ENCODE measurements at places on chromosomes 6 and 20. TPM values are rescaled to one million over a fixed set of nuclear protein-coding genes. Genes with fewer than 3 reads are reported as not detected.

GRCh38 chr6:63923139-63923739, 287.6 kb downstream of the PHF3 start:
- no peak for DNase-seq

IYD gene
- total RNA-seq: not detected

NCOA7 gene
- 82.4 TPM for total RNA-seq

- DNase-seq: no peak
Observed at GRCh38 chr20:35398660-35399144, 13.1 kb downstream of the UQCC1 start.

DNA sequence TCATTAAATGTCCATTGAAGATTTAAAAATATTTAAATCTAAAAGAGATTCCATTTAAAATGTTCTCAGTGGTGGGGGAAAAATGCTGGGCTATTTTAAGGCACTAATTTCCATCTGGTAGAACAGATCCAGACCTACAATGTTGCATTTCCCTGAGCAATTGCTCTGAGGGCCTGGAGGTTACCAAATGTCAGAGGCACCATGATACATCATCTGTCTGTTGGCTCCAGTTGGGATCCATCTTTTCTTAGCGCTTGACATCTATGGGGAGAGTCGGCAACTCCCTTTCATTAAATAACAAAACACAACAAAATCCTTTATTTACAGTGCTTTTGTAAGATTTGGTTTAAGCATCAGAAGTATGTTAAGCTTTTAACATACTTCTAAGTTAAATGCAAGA, 224.5 kb downstream of the FOXC1 start:
- DNase-seq: no peak

- DNase-seq: no peak
Observed at GRCh38 chr20:31990641-31991338, 19.4 kb upstream of the CCM2L start.

- DNase-seq: no peak
Observed at GRCh38 chr6:13452346-13453117, 34.9 kb downstream of the GFOD1 start.

GRCh38 chr6:21519642-21520041, 73.9 kb upstream of the SOX4 start:
- DNase-seq: no peak

SNAP91 gene
- total RNA-seq: not detected

MGME1 gene
- 18.7 TPM for total RNA-seq

GRCh38 chr20:36043892-36044515, 75.6 kb downstream of the CNBD2 start:
- DNase-seq: no peak

RTN4IP1 gene
- 4.3 TPM for total RNA-seq

GRCh38 chr20:45547206-45547770, at the start of gene EPPIN:
EPPIN (minus strand) TSS chr20:45547401; CDS start chr20:45547357, 44 bp downstream.
- DNase-seq: no peak

DNA sequence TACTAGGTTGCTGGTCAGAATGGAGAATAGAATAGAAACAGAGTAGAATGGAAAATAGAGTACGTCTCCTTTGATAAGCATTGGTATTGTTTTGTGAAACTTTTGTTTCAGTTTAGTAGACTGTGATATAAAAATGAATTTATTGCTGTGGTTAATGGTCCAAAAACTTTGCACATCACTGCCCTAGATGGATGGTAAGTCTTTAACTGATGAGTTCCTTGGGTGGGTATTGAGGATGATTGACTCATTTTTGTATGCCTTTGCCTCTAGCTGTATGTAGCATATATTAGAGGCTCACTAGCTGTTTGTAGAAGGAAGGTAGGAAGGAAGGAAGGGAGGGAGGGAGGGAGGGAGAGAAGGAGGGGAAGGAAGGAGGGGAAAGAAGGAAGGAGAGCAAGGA, 48.3 kb downstream of the ZDHHC14 start:
- no peak for DNase-seq

DNA sequence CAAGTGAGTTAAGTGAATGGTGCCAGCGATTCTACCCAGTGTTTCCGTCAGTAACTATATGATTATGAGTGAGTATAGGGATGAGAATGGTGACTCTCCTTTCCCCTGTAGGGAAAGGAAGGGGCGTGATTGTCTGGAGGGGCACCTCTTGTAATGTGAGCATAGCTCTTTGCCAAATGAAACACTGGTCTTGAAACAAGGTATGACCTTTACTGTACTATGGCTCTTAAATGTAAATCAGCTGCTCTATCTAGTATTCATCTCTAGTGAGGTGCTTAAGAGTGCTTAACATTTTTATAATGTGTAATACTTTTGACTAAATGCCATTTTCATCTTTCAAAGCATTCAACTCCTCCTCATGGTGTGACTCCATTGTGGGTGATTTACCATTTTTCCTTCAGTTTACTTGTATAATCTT, 11.0 kb downstream of the PANK2 start:
- DNase-seq: no peak

DNA sequence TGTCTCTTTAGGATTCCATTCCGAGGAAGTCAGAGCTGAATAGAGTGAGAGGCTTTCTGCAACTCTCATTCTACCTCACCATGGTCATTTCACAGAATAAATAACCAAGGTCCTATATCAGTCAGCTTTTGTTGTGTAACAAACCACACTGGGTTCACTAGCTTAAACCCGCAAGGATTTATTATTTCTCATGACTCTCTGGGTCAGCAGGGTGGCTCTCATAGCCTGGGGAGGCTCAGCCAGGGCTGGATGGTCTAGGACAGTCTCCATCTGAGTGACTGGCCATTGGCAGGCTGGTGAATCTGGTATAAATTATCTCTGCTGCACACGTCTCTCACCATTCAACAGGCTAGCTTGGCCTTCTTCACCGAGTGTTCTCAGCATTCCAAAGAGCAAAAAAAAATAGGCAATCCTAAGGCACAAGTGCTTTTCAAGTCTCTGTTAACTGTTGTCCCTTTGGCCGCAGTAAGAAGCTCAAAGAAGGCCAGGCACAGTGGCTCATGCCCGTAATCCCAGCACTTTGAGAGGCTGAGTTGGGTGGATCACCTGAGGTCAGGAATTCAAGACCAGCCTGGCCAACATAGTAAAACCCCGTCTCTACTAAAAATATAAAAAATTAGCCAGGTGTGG, 39.7 kb downstream of the ISM1 start:
- DNase-seq: no peak

GRCh38 chr6:14974792-14975470, 270.9 kb upstream of the JARID2 start:
- DNase-seq: no peak

HLA-DQB2 gene
- total RNA-seq: 1.3 TPM

DNA sequence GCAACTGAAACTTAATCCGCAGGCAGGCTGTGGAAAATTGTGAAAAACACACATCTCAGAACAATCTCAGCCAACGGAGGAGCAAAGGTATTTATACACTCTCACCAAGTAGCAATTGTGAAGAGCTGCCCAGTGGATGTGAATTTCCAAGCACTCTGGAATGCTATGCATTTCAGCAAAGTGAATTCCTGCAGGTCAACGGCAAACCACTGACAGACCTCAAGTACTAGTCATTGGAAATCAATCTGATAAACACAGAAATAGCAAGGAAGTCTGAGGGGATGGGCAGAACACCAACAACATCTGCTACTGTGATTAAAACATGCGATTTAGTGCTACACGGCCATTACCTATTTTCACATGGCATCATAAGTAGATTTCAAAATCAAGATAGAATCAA, 429.1 kb downstream of the HTR1B start:
- DNase-seq: no peak

HLA-DQA1 gene
- 15.0 TPM for total RNA-seq

- DNase-seq: no peak
Observed at GRCh38 chr6:104984831-104985230, 27.9 kb downstream of the LIN28B start.

DNA sequence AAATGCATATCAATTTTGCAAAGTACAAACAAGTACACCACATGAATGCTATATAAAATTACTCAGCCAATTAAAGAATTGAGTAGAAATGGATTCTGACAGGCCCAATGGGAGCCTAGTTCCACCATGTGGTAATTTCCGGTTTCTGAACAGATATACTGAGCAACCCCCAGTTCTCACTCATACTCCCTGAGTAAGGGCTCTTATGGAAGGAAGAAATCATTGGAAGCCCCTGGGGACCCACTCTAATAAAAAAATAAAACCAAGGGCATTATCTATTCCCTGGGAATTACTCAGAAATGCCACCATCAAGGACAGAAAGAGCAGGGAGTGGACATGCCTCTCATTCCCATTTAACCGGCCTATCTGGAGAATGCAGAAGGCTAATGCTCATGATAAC, 34.6 kb downstream of the STX7 start:
- no peak for DNase-seq

DNA sequence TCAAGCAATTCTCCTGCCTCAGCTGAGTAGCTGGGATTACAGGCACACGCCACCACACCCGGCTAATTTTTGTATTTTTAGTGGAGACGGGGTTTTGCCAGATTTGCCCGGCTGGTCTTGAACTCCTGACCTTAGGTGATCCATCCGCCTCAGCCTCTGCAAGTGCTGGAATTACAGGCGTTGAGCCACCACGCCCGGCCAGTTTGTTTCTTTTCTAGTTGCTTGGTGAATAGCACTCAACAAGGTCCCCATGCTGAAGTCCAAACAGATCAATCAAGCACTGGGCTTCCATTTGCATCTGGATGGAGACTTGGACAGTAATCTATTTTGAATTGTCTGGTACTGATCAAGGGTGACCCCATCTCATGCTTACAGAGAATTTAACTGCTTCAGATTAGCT, 108.9 kb upstream of the FOXO3 start:
- no peak for DNase-seq

ATAT1 gene
- total RNA-seq: 5.3 TPM

ARMH2 gene
- not detected for total RNA-seq

DNA sequence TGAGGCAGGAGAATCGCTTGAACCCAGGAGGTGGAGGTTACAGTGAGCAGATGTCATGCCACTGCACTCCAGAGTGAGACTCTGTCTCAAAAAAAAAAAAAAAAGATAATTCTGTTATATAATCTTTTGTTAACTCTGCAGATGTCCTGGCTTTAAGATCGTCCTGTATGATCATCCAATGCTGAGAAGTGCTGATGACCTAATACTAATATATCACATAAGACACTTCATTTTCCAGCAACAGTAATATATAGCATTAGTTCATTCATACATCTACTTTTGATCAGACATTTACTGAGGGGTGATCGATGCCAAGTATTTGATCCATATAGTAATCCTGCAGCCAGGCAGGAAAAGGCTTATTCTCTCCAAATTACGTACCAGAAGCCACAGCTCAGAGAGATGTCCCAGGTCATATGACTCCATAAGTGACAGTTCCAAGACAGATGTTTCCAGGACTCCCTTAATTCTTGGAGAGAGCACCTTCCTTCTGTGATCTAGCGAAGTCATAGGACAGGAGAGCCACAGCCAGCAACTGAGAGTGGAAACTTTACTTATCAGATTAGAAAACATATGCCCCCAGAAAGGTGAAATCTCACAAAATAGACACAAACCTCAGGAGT, 60.7 kb downstream of the SHLD1 start:
- no peak for DNase-seq

GRCh38 chr20:61812845-61813485, 252.7 kb downstream of the TAF4 start:
- DNase-seq: no peak

DNA sequence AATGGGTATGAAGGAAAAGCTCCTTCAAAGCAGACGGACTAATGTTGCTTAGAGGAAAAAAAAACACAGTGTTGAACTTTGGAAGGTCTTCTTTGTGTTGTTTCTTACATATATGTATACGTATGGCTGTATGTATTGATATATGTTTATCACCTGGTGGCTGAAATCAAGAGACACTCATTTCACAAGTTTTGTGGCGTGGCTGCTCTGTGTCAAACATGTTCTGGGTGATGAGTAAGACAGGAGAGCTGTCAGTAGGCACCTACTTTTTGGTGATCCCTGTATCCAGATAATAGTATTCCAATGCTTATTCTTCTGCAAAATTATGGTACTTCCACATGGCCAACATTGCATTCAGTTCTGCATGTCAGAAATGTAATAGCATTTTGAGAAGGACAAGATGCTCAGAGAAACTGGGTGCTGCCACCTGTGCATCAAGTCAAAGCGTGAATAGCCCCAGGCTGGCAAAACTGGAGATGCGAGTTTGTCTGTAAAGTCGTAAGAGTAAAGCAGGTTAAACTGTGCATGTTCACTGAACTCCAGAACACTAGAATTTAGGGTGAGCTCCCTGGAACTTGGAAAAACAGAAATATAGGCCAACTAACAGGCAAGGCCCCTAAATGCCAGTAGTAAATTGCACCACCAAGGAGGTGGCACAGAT, 67.9 kb downstream of the ARMC2 start:
- peak; percentile 72 for DNase-seq

DNA sequence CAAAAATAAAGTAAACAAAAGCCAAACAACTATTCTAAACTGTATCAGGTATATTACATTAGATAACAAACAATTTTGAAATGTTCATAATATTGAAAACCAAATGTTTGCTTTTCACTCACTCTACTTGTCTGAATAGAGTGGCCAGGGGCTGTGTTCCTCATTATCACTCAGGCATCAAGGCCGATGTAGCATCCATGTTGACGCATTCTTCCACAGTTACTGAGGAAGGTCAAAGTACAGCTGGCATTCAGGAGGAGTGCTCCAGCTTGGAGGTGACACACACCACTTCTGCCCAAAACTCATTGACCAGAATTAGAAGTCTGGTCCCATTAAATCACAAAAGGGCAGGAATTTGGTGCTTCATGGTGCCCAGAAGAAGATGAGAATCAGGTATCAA, 137.6 kb upstream of the MANEA start:
- no peak for DNase-seq

NXT1 gene
- 25.9 TPM for total RNA-seq

KHDC1L gene
- total RNA-seq: not detected

DNA sequence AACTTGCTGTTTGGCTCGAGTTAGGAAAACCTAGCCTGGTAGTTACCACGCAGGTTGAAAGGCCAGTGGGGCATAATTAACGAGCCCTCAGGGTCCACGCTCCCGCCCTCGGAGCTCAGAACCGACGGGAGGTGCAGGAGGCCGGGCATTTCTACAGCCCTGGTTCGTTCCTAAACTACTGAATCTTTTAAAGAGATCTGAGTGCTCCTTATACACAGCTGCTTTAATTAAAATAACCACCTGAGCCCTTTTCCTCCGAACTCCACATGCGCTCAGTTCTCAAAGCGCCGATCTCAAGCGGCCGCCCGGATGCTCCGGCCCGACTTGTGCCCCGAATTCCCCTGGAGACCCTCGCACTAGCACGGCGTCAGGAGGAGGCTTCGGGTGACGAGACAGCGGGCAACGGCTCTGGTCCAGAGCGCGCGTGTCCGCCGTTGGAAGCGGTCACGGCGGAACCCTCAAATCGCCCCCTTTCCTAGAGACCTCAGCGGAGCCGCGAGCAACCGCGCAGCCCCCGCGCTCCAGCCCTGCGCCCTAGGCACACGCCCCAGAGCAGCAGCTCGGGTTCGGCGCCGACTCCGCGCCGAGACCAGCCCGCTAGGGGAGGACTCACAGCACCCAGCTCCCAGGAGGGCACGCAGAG, 397 bp downstream of the WDR27 start:
- DNase-seq: no peak

DNA sequence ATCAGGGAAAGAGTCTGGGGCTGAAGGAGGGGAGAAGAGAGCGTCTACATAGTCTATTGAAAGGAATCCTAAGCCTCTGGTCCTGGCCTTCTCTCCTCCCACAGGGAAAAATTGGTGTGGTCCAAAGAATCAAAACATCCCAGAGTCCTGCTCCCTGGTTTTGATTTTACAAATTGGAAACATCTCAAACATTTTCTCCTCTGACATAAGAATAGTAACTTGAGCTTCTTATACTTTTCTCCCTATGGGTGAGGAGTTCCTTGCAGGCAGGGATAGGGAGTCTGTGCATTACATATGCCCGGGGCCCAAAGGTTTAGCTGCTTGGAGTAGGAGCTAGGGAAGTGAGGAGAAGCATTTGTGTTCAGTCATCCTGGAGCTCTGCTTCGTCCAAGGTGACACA, 120.0 kb upstream of the GGTLC1 start:
- DNase-seq: no peak

All from breast epithelium (tissue), 4 donors.